Articular chondrocyte of knee joint (primary cell): ENCODE measurements at places on chromosomes 3 and 15. TPM values are rescaled to one million over a fixed set of nuclear protein-coding genes. Genes with fewer than 3 reads are reported as not detected.

IGSF11 gene
- total RNA-seq, result 0.11 TPM in 1 of 2 replicates, not detected in the other

CCDC14 gene
- 59.8 and 71.9 TPM in 2 replicates for total RNA-seq

KCNH8 gene
- not detected in 2 replicates for total RNA-seq

RARB gene
- total RNA-seq, result 12.0 and 13.4 TPM in 2 replicates

CYP8B1 gene
- not detected in 2 replicates for total RNA-seq

CCDC13 gene
- 0.91 and 0.97 TPM in 2 replicates for total RNA-seq

FRMD5 gene
- under 0.01 and 0.11 TPM in 2 replicates for total RNA-seq

SCN11A gene
- 0.11 and 0.13 TPM in 2 replicates for total RNA-seq

EPB42 gene
- total RNA-seq, result not detected in 2 replicates

COL6A5 gene
- not detected in 2 replicates for total RNA-seq

HYKK gene
- 4.7 and 6.7 TPM in 2 replicates for total RNA-seq

RFTN1 gene
- total RNA-seq, result 48.1 and 108 TPM in 2 replicates

NRROS gene
- 1.4 and 1.5 TPM in 2 replicates for total RNA-seq

NDN gene
- 71.0 and 81.0 TPM in 2 replicates for total RNA-seq
